ENCODE measurements at places on chromosomes 13 and 19.

DNA sequence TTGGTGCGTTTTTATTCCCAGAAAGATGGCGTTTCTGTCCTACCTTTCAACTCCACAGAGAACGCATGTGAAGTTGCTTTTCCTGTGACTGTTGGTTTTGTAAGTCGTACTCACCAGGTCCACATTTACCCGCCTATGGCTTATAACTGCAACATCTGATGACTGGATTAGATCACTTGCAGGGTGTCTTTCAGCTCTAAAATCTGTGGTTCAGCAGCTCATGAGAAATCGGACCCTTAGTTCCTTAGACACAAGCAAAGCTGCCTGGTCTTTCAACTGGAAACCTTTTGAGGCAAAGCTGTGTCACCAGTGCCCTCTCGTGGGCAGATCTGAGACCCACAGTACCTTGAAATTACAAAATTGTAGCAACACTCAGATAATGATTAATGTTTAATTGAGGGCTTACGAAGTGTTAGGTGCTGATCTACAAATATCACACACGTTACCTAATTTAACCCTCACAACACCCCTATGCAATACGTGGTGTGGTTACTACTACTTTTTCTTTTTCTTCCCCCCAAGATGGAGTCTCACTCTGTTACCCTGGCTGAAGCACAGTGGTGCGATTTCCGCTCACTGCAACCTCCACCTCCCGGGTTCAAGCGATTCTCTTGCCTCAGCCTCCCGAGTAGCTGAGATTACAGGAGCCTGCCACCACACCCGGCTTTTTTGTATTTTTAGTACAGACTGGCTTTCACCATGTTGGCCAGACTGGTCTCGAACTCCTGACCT lies 65.4 kb downstream of the RUBCNL start:
- DNase-seq: no peak

- DNase-seq: no peak
These were observed 88.8 kb downstream of the MBNL2 start for GRCh38 chr13:97310809-97311436.

DNA sequence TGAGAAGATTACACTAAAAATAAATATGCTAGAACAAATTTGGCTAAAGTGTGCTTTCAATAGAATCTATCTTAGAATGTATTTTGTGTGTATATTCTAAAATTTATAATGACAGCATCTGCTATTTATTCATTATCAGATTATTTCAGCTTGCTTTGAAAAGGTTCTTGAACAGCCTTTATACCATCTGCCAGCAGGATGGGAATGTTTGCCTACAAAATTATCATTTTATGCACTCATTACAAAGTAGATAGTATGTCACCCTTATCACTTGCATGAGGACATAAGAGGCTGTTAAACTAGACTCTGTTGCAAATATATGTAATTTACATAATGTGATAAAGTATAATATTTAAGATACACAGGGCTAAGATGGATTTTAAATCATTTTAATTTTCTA lies 1286.9 kb upstream of the PCDH20 start:
- no peak for DNase-seq

GRCh38 chr13:66926200-66926850 lies 303.8 kb downstream of the PCDH9 start:
- no peak for DNase-seq

DNA sequence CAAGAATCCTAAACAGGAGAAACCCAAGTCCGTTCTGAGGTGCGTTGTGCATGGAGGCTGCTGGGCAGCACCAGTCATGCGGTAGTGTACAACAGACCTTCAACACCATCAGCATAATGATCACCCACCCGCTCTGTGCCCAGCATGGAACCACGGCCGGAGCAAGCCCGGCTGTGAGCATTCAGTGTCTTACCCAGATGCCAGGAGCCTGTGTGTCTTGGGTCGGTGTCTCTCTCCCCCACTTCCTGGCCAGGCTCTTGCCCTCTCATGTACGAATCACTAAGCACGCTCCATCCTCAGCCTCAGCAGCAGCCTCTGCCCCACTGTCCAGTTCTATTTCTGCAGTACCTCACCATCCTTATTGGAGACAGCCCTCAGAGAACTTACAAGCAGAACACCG lies 231.6 kb upstream of the IRS2 start:
- DNase-seq: no peak

- no peak for DNase-seq
These were observed 168.1 kb downstream of the RBM26 start for GRCh38 chr13:79237981-79238380.

DNA sequence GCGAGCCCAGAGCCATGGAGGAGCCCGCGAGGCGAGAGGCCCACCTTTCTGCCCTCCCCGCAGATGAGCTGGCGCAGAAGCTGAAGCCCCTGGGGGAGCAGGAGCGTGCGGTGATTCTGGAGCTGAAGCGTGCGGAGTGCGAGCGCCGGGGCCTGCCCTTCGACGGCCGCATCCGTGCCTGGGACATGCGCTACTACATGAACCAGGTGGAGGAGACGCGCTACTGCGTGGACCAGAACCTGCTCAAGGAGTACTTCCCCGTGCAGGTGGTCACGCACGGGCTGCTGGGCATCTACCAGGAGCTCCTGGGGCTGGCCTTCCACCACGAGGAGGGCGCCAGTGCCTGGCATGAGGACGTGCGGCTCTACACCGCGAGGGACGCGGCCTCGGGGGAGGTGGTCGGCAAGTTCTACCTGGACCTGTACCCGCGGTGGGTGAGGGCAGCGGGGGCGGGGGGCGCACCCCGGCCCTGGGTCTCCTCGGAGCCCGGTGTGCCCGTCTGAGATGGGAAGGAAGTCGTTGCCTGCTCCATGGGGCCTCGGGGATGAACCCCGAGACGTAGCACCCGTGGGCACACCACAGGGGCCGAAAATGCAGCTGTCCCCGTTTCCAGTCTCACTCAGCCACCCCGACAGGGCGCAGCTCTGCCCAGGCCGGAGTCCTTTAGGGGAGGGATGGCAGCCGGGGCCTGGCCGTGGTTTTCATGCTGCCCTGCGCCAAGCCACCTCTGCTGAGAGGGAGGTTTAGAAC lies 12.1 kb upstream of the ZNF554 start:
- no peak for DNase-seq

GRCh38 chr13:22061371-22061805 lies 390.5 kb downstream of the FGF9 start:
- no peak for DNase-seq

DNA sequence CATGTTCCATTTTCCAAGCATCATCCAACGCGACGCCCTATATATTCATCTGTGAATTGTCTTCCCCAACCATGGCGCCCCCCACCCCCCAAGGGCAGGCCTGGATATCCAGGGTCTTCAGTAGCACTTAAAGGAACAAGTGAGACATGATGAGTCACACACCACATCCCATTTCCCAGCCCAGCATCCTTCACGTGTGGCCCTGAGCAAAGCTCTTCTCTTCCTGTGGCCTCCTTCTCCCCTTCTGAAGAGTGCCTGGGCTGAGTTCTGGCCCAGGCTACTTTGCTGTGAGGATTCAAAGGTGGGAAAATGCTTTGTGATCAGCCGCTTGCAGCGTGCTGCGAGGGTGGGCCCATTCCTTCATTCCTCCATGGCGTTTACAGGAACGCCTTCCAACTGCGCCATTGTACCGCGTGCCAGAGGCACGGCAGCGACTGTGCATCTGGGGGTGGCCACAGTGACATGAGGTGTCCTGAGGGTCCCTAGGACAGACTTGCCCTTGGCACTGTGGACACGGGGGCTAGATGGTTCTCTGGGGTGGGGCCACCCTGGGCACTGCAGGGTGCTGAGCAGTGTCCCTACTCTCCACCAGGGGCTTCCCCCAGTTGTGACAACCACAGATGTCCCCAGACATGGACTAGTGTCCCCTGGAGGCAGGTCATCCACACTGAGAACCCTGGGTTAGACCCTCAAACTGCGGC lies 11.7 kb downstream of the PLIN4 start:
- no peak for DNase-seq

- DNase-seq: no peak
These were observed 7.4 kb downstream of the CCDC122 start for GRCh38 chr13:43872181-43872580.

GRCh38 chr13:51520524-51520923 lies 63.7 kb upstream of the WDFY2 start:
- DNase-seq: peak; percentile 22

GRCh38 chr19:56071151-56071550 lies 49.9 kb downstream of the ZNF787 start:
- no peak for DNase-seq

DNA sequence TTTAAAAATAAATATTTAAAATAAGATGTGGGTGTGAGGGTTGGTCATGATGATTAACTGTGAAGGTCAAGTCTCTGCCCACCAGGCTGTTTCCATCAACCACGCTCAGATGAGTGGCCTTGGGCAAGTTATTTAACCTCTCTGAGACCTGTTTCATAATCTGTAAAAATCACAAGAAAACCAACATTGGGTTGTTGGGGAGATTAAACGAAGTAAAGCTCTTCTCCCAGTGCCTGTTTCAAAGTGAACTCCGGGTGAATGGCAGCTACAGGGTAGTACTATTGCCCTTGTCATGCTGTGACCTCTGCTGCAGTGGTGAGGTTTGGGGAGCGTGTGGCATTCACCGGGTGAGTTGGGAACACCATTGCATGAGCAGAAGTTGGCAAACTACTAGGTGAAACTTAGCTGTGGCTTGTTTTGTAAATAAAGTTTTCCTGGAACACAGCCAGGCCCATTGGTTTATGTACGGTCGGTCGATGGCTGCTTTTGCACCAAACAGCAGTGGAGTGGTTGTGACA lies 153.2 kb downstream of the USP12 start:
- DNase-seq: no peak

DNA sequence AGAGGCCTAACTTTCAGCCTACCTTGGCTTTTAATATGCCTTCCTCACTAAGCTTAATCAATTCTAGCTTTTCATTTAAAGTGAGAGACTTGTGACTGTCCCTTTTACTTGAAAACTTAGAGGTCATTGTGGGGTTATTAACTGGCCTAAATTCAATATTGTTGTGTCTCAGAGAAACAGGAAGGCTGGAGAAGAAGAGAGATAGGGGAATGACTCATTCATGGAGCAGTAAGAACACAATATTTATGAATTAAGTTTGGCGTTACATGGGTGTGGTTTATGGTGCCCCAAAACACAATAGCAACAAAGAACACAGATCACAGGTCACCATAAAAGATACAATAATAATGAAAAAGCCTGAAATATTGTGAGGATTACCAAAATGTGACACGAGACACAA lies 612.1 kb downstream of the TBC1D4 start:
- no peak for DNase-seq

DNA sequence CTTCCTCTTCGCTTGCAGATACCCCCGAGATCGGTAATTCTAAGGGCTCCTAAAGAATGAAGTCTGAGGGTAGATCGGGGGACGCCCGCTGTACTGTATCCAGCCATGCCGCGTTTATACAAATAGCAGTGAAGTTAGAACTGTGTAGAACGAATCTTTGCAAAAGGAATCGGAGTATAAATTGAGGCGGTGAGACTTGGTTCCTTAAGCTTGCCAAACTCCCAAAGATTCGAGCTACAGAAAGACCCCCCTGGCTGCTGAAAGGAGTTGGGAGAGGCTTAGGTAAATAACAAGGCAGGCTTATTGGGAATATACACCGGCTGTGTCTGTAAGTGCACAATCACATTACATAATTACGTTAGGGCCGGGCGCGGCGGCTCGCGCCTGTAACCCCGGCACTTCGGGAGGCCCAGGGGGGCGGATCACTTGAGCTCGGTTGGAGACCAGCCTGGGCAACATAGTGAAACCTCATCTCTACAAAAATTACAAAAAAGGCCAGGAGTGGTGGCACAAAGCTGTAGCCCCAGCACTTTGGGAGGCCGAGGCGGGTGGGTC lies 12.2 kb downstream of the TMEM160 start:
- DNase-seq: no peak

DNA sequence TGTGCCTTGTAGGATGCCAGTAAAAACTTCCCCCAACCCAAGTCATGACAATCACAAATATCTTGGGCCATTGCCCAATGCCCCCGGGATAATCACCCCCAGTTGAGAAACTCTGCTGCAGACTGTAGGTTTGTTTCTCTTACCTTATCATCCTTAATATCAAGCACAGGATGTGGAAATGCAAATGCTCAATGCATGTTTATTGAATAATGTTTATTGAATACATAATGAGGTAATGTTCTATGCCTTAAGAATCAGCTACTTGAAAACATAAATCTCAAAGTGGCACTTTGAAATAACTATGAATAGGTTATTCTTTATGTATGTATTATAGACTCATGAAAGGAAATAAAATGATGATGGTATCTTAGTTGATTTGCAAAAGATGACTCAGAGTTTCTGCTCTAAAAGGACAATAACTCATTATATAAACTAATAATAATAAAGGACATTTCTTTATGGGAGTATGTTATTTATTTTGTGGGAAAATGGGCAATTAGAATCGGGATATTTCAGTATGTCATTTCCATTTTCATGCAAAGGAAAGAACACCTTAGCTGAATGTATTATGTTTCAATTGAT lies 414.2 kb downstream of the EFNB2 start:
- no peak for DNase-seq

DNA sequence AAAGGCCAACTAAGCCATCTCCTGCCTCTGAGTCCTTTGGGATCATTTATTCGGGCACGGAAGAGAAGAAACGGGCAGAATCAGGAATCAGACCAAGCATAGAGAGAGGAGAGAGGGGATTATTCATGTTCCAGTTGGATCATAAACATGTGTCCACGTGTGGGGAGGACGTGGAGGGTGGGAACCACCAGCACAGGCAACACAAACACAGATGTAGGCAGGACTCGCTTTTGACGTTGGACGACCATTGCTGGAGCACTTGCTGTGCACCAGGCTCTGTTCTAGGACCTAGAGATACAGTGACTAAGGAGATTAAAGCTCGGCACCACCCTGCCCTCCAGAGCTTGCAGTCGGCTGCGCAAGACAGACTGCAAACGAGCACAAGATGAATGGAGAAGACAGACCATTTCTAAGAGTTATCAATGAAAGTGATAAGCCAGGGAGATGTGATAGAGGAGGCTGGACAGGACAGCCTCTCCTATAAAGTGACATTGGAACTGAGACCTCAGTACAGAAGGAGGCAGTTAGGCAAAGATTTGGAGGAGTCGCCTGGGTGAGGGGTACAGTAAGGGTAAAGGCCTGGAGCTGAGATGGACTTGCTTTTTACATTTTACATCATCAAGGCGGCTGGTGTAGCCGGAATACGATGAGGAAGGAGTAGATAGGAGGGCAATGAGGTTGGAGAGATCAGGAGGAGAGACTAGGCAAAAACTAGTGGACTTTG lies 716 bp downstream of the SH2D3A start:
- DNase-seq: no peak

- DNase-seq: no peak
These were observed 429.7 kb downstream of the FGF14 start for GRCh38 chr13:101972191-101972590.

DNA sequence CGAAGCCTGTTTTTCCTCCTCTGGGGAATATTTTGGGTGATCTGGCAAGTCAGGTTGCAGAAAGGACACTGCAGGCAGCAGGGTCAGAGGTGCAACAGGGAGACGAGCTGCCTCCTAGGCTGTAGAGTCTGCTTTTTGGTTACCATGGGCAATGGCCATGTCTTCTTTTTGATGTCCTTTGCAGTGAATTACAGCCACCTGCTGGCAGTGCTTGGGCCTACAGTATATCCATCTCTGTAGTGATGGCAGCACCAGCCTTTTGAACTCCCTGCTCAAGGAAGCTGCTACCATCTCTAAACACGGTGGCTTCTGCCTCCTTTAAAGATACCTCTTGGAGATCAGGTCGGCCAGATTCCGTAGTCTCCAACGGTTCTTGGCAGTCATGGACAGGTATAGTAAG lies 73.9 kb downstream of the WTIP start:
- DNase-seq: no peak
